Esophagus muscularis mucosa (tissue), 4 donors: ENCODE measurements at places on chromosomes 6 and 20.

- no peak for DNase-seq
Observed at GRCh38 chr6:170206851-170207431, 83.9 kb downstream of the DLL1 start.

DNA sequence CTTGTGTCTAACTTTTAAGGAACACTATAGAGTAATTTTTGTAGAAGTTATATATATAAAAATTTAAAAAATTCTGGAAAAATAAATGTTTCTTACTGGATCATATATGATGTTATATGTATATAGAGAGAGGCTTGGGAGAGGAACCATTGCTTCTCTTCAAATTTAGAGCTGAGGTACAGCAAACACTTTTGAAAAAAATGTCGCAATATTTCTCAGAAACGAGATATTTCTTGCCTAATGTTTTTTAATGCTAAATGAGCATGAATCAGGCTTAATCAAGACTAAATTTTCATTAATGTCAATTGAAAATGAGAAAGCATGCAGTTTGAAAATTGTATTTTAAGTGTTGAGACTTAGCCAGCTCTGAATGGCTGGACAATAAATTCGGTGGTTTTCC lies 2.6 kb downstream of the PKIB start:
- no peak for DNase-seq

GRCh38 chr6:12845224-12846004 lies 128.8 kb downstream of the PHACTR1 start:
- DNase-seq: peak; percentile 3

- DNase-seq: no peak
Observed at GRCh38 chr20:11807054-11808048, 110.3 kb upstream of the BTBD3 start.

DNA sequence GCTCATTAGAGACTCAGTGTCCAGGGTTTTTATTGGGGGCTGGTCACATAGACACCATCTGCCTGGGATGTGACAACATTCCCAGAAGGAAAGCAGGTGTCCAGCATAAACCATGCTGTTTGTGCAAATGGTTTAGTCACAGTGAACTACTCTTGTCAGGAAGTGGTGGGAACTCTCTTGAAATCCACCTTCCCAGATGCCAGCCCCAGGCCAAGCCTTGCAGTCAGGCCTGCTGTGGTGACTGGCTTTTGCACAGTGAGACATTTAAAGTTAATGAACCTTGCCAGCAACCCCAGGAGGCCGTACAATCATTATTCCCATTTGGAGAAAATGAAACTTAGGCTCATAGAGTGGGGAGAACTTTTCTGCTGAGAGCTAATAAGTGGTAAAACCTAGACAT lies 242.5 kb upstream of the KCNG1 start:
- DNase-seq: no peak

DNA sequence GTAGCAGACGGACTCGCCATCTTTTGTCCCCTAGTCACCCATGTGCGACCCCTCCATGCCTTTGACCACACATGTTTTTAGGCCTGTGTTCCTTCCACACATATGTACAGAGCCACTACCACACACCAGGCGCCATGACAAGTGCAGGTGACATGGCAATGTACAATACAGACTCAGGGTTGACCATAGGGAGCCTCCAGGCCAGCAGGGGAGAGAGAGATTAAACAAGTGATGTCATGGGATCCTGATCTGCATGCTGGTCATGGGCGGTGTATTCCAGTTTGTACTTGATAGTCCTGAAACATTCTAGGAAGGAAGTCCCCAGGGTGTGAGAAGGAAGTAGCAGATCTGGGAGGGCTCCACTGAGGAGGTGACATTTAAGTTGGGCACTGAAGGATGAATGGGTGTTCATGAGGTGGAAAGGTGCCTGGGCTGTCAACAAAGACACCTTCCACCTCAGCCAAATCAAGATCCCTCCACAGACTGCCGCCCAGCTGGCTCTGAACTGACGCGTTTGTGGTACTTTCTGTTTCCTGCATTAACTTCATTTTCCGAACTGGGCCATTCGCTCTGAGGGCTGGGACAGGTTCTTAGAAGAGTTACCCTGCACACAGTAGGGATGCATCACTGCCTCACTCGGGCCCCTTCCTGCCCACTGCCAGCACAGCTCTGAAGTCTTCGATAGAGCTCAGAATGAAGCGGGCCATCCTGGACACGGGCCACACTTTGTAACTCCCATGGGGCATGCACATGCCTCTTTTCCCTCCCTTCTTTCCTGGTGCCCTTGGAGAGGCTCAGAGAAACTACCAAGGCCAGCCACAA lies 94.0 kb downstream of the NOL4L start:
- DNase-seq: no peak

- no peak for DNase-seq
Observed at GRCh38 chr6:15897063-15897876, 231.6 kb upstream of the MYLIP start.

GRCh38 chr6:52551483-52552277 lies 25.2 kb downstream of the TRAM2 start:
- DNase-seq: no peak

DNA sequence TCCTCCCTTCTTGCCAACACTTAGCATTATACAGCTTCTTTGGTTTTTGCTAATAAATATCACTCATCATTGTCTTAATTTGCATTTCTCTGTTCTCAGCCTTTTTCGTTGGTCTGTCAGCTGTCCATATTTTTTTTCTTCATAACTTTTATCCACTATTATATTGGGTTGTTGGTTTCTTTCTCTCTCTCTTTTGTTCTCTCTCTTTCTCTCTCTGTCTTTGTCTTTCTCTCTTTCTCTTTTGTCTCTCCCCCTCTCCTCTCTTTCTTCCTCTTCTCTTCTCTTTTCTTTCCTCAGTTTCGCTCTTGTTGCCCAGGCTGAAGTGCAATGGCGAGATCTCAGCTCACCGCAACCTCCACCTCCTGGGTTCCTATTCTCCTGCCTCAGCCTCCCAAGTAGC lies 36.5 kb downstream of the JARID2 start:
- no peak for DNase-seq

DNA sequence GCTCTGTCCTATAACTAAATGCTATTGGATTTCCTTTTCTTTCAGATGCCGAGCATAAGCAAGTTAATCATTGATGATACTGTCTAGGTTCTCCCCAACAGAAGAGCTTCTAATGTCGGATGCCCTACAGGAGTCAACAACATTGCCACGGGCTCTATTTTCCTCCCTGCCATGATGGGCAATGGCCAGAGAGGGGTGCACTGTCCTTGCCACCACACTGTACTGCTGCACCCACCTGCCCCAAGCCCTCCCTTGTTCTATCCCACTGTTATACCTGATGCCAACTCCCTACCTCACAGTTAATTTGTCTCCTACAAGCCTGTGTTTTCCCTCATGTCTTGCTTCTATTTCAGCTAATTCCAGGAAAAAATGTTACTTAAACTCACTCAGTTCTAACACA lies 773.6 kb upstream of the CHD6 start:
- DNase-seq: peak; percentile 47

- DNase-seq: no peak
Observed at GRCh38 chr20:33298391-33298790, 15.4 kb downstream of the BPIFB1 start.

DNA sequence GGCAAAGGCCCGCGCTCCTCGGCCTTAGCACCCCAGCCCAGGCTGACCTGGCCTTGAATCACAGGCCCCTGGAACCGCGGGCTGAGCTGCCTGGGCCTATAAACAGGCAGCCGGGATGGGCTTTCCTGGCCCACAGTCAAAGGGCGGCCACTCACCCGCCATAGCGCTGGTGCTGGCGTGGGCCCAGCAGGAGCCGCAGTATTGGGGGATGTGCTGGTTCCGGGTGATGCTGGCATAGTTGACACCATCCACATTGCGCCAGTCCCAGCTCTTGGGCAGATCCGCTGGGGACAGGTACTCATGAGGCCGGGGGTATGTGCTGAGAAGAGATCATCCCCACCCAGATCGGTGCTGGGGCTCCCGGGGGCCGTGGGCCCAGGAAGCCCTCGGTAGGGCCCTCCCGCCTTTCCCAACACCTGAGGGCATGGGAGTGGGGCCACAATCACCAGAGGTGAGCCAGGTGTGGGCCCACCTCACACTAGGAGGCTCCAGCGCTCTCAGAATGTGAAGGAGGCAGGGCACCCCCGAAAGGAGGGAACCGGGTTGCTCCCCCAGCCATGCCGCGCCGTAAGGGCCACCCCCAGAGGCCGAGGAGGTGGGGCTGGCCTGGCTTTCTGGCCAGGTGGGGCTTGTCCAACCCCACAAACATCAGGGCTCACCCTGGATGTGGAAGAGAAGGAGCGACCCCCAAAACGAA lies 739 bp downstream of the CTSZ start:
- no peak for DNase-seq

DNA sequence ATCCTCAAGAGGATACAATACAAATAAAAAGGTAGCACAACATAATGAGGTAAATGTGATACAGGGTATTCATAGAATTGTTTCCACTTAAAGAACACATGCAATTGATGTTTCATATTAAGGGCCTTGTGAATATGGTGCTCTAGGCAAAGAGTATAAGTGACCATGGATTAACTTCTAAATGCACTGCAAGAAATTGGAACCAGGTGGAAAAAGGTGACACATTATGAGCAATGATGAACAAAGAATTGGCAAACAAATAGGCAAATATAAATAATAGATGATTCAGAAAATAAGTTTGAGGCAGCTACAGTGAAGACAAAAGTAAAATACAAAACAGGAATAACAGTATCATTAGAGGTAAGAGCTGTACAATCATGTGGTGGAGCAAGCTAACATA lies 192.0 kb downstream of the GRIK2 start:
- no peak for DNase-seq
